Activated T-helper 2 cell treated with anti-CD3 and anti-CD28 coated beads, Interferon-gamma antibody, Interleukin-2, Interleukin-4, amounts not matched to agents 10 μg/mL and 5 μg/mL and 100 μg/mL, durations not matched to agents 14 hours and 24 hours and 36 hours (primary cell): ENCODE measurements at places on chromosomes 7 and 10. TPM values are rescaled to one million over a fixed set of nuclear protein-coding genes. Genes with fewer than 3 reads are reported as not detected.

CYP3A7 gene
- total RNA-seq: not detected in 2 replicates

GHRHR gene
- total RNA-seq: not detected in 2 replicates

GRCh38 chr10:64209561-64209960, 688.4 kb downstream of the REEP3 start:
- no peak for DNase-seq
- no peaks in the 10 kb centered on the region for H3K36me3 ChIP-seq
- no peak overlapping the region for H3K27ac ChIP-seq
- no peaks in the 10 kb centered on the region for H3K4me1 ChIP-seq
- no peak overlapping the region for H3K4me3 ChIP-seq

DNA sequence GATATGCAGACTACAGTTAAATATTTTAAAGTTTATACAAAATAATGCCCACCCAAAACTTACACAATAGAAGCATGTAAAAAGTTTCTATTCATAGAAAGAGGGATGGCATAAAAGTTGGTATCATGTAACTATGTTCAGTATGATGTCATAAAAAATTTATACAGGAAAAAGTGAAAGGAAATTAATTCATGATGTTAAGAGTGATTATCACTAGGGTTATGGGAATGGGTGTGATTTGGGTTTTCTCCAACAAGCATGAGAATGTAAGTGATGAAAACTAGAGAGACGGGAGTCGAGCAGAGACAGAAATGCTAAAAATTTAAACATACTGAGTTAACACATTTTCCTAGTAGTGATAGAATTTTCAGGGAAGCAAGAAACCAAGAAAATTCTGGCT, 52.7 kb downstream of the GDI2 start:
- peaks cover 85% of the 10 kb centered on the region for H3K36me3 ChIP-seq
- H3K4me1 ChIP-seq: peaks cover 22% of the 10 kb centered on the region
- peak overlapping the region; percentile 30 for H3K27ac ChIP-seq
- H3K4me3 ChIP-seq: no peak overlapping the region
- no peaks in the 10 kb centered on the region for H3K27me3 ChIP-seq

GRCh38 chr7:43729924-43730248, 563 bp upstream of the COA1 start:
- peaks cover 22% of the 10 kb centered on the region for H3K4me1 ChIP-seq
- no peak for DNase-seq
- peaks cover 11% of the 10 kb centered on the region for H3K36me3 ChIP-seq
- peak overlapping the region; percentile 84 for H3K27ac ChIP-seq
- H3K4me3 ChIP-seq: peak overlapping the region; percentile 86

- no peaks in the 10 kb centered on the region for H3K27me3 ChIP-seq
- H3K4me1 ChIP-seq: peaks cover 9% of the 10 kb centered on the region
- no peak overlapping the region for H3K4me3 ChIP-seq
- H3K27ac ChIP-seq: no peak overlapping the region
- peaks cover 20% of the 10 kb centered on the region for H3K36me3 ChIP-seq
Measured at GRCh38 chr7:156819733-156820295, 73.2 kb downstream of the LMBR1 start.

DNA sequence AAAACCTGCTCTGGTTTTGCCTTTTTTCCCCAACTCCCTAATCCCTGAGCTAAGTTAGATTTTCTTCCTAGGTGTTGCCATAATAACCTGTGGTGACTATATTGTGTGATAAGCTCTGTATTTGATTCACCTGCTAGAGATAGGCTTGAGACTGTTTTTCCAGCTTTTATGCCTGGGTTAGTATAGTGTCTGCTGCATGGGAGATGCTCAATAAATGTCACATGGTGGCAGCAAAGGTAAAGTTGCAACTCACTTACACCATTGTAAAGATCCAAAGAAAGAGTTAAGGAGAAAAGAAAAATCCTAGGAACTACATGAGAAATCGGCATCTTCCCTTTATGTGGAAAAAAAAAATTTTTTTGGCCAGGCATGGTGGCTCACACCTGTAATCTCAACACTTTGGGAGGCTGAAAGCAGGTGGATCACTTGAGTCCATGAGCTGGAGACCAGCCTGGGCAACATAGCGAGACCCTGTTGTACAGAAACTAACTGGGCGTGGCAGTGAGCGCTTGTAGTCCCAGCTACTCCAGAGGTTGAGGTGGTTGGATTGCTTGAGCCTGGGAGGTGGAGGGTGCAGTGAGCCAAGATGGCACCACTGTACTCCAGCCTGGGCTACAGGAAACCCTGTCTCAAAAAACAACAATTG, 3.7 kb downstream of the CCNJ start:
- H3K27me3 ChIP-seq: no peaks in the 10 kb centered on the region
- H3K27ac ChIP-seq: no peak overlapping the region
- no peak overlapping the region for H3K4me3 ChIP-seq
- H3K36me3 ChIP-seq: peaks cover 62% of the 10 kb centered on the region

- no peaks in the 10 kb centered on the region for H3K36me3 ChIP-seq
- H3K4me3 ChIP-seq: no peak overlapping the region
- no peaks in the 10 kb centered on the region for H3K27me3 ChIP-seq
Measured at GRCh38 chr10:66819691-66820090, 106.1 kb upstream of the LRRTM3 start.

DNA sequence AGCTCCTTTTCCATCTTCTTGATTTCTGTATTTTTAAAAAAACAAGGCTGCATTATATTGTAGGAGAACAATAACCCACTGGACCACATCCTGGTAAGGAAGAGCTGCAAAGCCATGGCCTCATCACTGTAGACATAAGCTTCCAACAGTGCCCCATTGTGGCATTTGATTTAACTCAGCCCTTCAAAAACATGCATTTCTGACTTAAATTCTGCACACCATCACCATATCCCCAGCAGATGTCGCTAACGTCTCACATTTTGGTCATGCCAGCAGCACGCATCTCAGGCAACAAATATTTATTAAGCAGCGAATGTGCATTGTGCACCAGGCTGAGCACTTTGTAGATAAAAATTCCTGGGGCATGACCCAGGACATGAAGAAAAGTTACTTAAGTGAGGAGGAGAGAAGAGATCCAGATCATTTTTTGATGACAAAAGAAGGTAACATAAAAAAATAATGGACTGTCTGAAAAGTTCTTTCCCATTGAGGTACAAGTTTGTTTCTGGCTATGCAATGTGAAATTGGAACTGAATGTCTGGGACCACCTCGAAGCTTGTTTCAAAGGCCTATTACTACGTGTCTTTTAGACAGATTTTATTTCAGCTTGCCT, 164.6 kb upstream of the CDCA7L start:
- H3K27me3 ChIP-seq: peaks cover 10% of the 10 kb centered on the region
- H3K36me3 ChIP-seq: no peaks in the 10 kb centered on the region
- no peak overlapping the region for H3K27ac ChIP-seq
- peak; percentile 54 for DNase-seq

GRCh38 chr10:30911303-30911863, 120.3 kb downstream of the ZNF438 start:
- no peaks in the 10 kb centered on the region for H3K4me1 ChIP-seq
- H3K27me3 ChIP-seq: no peaks in the 10 kb centered on the region
- H3K27ac ChIP-seq: no peak overlapping the region
- DNase-seq: no peak
- no peak overlapping the region for H3K4me3 ChIP-seq
- peaks cover 24% of the 10 kb centered on the region for H3K36me3 ChIP-seq

- H3K4me3 ChIP-seq: no peak overlapping the region
- no peak for DNase-seq
- H3K36me3 ChIP-seq: no peaks in the 10 kb centered on the region
- no peaks in the 10 kb centered on the region for H3K27me3 ChIP-seq
- no peak overlapping the region for H3K27ac ChIP-seq
- H3K4me1 ChIP-seq: no peaks in the 10 kb centered on the region
Measured at GRCh38 chr7:90841759-90842429, 245.8 kb downstream of the CDK14 start.

DNA sequence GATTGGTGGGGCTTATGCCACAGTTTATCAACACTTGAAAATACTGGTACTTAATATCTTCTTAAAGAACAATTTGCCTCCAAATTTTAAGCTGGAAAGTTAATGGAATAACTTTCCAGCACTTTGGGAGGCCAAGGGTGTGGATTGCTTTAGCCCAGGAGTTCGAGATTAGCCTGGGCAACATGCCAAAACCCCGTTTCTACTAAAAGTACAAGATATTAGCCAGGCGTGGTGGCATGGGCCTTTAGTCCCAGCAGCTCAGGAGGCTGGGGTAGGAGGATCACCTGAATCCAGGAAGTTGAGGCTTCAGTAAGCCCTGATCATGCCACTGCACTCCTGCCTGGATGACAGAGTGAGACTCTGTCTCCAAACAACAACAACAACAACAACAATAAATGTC, 56.0 kb downstream of the PRF1 start:
- no peak overlapping the region for H3K27ac ChIP-seq
- H3K36me3 ChIP-seq: no peaks in the 10 kb centered on the region
- H3K4me3 ChIP-seq: no peak overlapping the region
- H3K27me3 ChIP-seq: no peaks in the 10 kb centered on the region
- DNase-seq: no peak

DNA sequence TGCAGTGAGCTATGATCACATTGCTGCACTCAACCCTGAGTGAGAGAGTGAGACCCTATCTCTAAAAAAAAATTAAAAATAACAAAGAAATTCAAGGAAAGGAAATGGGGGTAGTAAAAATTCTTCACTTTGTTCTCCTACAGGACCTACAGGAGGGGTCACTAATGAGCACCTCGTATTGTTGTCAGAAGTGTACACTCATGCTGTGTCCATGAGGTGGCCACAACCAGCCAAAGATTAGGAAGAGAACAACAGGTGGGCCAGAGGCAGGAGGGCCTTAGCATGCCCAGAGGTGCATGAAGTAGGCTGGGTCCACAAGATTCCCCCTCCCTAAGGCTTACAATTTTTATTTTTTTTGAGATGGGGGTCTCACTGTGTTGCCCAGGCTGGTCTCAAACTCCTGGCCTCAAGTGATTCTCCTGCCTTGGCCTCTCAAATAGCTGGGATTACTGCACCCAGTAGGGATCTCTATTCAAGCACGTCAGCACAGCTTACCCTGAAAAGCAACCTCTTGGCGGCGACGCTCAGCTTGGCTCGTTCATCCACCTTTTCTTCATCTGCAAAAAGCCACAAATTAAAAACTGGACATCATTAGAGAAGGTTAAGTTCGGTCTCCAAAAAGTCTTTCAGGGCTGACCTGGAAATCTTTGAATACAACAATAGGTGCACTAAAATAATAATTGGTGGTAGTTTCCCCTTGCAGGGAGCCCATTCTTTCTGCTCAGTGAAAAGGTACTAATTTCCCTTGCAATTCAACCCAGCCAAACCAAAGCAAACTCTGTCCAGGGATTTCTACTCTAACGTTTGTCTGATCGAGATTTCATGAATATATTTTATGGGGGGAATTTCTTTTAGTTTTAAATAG, 104.4 kb downstream of the SVIL start:
- no peak for DNase-seq
- H3K27ac ChIP-seq: no peak overlapping the region
- peaks cover 1% of the 10 kb centered on the region for H3K4me1 ChIP-seq
- no peaks in the 10 kb centered on the region for H3K36me3 ChIP-seq
- H3K27me3 ChIP-seq: no peaks in the 10 kb centered on the region
- no peak overlapping the region for H3K4me3 ChIP-seq

GRCh38 chr10:48681740-48682139, 2.9 kb upstream of the WDFY4 start:
- no peak overlapping the region for H3K27ac ChIP-seq
- H3K4me3 ChIP-seq: no peak overlapping the region
- H3K4me1 ChIP-seq: no peaks in the 10 kb centered on the region
- DNase-seq: no peak
- peaks cover 2% of the 10 kb centered on the region for H3K27me3 ChIP-seq

CUBN gene
- 0.11 and 0.30 TPM in 2 replicates for total RNA-seq

CYP51A1 gene
- total RNA-seq: 133 and 139 TPM in 2 replicates

- no peak overlapping the region for H3K27ac ChIP-seq
- H3K4me1 ChIP-seq: peaks cover 5% of the 10 kb centered on the region
- no peaks in the 10 kb centered on the region for H3K36me3 ChIP-seq
- H3K4me3 ChIP-seq: no peak overlapping the region
Measured at GRCh38 chr10:119613741-119614140, 17.0 kb upstream of the TIAL1 start.

FRA10AC1 gene
- total RNA-seq: 18.6 and 20.7 TPM in 2 replicates

DNA sequence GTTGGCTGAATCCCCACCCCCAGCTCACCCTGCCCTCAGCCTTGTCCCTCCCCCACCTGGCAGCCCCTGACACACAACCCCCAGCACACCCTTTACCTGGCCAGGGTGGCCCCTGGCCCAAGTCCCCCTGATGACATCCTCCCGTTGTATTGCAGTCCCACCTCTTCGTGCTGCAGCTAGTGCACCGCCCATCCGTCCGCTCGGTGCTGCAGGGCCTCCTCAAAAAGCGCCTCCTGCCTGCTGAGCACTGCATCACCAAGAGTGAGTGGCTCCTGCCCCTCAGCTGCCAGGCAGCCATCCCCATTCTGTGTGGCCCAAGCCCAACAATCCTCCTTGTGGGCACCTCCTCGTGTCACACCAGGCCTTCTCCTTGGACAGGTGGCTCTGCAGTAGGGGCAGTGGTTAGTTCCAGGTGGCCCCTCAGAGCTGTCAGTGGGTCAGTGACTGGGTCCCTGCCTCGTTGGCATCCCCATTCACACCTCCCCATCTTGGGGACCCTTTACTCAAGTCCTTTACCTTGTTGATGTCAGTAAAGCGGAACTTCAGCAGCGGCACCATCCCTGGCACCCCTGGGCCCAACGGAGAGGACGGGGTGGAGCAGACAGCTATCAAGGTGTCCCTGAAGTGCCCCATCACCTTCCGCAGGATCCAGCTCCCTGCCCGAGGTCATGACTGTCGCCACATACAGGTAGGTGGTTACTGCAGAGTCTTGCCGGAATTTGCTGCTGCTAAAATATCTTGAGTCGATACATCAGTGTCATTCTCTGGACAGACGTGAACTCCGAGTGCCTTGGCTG, 14.3 kb downstream of the ZMIZ2 start:
- H3K36me3 ChIP-seq: peaks cover 59% of the 10 kb centered on the region
- no peak overlapping the region for H3K4me3 ChIP-seq
- peaks cover 3% of the 10 kb centered on the region for H3K4me1 ChIP-seq
- no peak overlapping the region for H3K27ac ChIP-seq
- no peaks in the 10 kb centered on the region for H3K27me3 ChIP-seq

DNA sequence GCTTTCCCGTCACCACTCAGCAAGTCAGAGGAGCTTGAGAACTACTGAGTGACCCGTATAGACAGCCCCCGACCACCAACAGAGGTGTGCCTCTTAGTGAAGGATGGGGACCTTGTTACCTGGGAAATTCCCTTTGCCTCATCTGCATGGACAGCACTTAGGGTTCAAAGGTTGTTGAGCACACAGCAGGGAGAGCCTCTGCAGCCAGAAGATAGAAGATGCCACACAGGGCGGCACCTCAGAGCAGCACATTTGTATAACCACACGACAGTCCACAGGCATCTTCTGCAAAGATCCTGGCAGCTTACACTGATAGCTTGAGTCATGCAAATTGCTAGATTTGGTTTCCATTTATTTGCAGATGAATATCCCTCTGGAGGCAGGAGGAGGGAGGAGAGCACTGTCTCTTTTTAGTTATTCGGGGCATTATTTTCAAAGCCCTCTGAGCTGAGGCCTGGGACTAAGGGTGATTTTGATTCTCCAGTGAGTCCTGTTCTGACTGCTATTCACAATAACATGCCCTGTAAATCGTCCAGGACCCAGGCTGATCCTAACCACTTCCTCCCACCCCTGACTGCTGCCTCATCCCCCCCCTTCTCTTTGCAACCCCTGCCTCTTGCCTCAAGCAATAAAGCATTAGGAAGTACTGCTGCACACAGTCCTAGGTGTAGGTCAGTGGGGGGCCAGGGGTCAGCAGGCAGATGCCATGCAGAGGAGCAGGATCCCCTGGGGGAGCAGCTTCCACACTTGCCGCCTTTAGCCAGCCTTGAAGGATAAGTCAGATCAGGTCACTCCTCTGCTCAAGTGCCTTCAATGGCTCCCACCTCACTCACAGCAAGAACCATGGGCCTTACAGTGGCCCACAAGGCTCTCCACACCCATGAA, 24.6 kb upstream of the INMT start:
- peaks cover 3% of the 10 kb centered on the region for H3K27me3 ChIP-seq
- no peaks in the 10 kb centered on the region for H3K36me3 ChIP-seq
- H3K4me1 ChIP-seq: peaks cover 34% of the 10 kb centered on the region
